Stimulated activated CD4-positive, alpha-beta T cell treated with anti-CD3 and anti-CD28 coated beads, Interleukin-1b, Interleukin-23, amount 100 ng/mL, for 1 hour (primary cell): ENCODE measurements at places on chromosomes 13 and 19.
A peak's percentile ranks its signal among the peaks of the same experiment; 100 is the strongest.

GRCh38 chr13:101706651-101707050 lies 254.2 kb downstream of the ITGBL1 start:
- DNase-seq: no peak

DNA sequence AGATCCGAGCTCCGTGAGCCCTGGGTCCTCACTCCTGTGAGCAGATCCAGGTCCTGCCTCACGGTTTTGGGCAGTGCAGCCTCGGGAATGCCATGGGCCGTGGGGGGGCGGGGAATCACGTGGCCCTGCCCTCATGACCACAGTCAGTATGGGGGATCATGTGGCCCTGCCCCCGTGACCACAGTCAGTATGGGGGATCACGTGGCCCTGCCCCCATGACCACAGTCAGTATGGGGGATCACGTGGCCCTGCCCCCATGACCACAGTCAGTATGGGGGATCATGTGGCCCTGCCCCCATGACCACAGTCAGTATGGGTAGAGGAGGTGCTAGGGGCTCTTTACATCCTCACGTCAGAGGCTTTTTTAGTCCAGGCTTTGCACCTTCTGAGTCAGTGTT lies 64.3 kb upstream of the F7 start:
- no peak for DNase-seq

GRCh38 chr13:98853771-98854221 lies 101.3 kb upstream of the SLC15A1 start:
- no peak for DNase-seq

GRCh38 chr13:64248371-64249065 lies 2832.9 kb upstream of the PCDH20 start:
- no peak for DNase-seq

DNA sequence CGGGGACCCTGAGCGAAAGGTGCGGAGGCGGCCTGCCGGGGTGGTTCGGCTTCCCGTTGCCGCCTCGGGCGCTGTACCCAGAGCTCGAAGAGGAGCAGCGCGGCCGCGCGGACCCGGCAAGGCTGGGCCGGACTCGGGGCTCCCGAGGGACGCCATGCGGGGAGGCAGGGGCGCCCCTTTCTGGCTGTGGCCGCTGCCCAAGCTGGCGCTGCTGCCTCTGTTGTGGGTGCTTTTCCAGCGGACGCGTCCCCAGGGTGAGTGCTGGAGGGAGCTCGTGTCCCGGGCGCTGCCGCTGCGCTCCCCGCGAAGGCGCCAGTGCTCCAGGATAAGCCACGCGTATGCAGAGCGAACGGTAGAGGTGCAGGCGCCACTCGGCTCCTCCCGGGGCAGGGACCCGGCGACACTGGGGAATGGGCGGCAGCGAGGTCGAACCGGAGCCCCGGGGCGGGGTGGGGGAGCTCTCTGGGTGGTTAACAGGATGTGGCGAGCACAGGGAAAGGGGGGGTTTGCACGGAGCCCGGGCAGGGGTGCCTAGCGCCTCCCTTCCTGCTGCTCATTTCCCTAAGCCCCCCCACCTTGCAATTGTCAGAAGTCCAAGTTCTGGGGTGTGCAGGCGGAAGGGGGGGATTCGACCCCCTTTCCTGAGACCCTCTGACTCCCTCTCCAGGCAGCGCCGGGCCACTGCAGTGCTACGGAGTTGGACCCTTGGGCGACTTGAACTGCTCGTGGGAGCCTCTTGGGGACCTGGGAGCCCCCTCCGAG lies at the start of gene IL27RA:
IL27RA (plus strand) TSS at position 44 of the 762 bp plus-strand sequence; CDS start at position 155, 111 bp downstream.
- peak; percentile 67 for DNase-seq

GRCh38 chr13:109698779-109699178 lies 87.6 kb downstream of the IRS2 start:
- no peak for DNase-seq

GRCh38 chr19:40284251-40284500 lies 969 bp downstream of the AKT2 start:
- DNase-seq: no peak

- DNase-seq: no peak
These were observed 36.7 kb downstream of the FGF9 start for GRCh38 chr13:21707586-21707985.

DNA sequence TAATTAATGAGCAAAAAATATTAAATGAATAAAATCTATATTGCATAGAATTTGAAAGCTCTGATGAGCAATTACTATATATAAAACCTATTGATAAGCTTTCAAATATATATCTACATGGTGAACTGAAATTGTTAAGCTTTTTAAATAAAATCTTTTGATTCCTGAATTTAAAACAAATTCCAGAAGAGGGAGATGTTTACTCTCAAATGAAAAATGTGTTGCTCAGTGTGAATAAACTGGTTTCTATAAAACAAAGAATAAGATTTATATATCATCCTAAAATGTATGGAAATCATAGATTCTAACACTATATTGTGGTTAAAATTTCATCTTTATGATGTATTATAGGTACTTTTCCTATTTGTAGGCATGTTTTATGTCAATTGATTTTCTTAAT lies 171.5 kb upstream of the SLITRK6 start:
- DNase-seq: no peak

DNA sequence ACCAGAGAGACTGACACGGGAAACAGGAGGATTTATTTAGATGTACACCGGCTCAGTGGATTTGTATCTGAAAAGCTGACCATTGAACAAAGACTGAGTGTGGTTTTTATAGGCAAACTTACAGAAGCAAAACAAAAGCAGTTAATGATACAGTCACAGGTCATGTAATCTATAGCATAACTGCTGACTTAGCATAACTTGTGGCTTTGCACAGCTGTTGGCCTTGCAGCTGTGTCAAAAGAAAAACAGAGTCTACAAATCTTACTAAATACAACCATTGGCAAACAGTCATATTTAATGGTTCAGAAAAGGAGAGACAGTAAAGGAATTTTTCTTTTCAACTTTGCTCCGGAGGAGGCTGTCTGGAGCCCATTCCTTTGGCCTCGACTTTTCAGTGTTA lies 2.3 kb upstream of the ILF3 start:
- no peak for DNase-seq

GRCh38 chr13:34347784-34348573 lies 530.0 kb downstream of the RFC3 start:
- no peak for DNase-seq

DNA sequence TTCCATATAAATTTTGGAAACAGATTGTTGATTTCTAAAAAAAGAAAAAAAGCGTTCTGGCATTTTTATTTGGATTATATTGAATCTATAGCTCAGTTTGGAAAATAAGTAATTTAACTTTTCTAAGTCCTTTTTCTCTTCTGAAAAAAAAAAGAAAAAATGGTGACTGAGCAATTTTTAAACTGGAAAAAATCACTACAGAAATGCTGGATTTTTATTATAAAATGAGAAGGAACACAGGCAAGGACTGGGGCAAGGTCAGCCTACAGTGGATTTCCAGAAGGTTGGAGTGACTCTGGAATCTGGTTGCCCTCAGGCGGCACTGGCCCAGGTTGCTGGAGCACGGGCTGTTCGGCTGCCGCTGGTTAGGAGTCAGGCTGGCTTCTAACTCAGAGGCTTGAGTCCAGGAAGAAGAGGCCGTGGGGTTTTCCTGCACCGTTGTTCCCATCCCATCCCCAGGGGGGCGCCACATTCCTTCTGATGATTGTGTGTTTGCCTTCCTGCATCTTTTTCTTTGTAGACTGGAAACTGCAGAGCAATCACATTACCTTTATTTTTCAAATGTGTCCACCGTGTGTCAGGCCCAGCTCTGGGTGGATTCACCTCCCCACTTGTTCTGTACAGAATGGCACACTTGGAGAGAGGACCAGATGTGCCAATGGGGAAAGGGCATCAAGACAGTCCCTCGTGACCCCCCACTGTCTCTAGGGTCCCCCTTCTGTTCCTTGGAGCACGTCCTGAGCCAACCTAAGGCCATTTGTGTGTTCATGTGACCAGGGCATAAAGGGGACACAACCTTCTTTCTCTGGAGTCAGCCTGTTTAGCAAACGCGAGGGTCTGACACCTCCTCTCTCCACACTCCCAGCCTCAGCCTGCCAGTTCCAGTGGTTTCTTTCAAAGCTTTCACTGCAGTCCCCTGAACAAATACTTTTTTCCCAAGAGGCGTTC lies 44.5 kb upstream of the GTF3A start:
- no peak for DNase-seq

DNA sequence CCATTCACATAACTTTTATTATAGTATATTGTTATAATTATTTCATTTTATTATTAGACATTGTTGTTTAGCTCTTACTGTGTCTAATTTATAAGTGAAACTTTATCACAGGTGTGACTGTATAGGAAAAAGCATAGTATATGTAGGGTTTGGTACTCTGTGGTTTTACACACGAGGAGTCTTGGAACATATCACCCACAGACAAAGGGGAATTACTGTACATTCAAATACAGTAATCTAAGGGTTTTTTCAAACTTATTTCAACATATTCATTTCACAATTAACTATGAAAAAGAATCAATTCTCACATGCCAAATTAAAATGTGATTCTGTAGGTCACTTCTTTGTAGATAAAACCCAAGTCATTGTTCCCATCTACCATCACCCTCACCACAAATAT lies 46.0 kb downstream of the RBM26 start:
- no peak for DNase-seq

- DNase-seq: no peak
These were observed 6.4 kb upstream of the ELF1 start for GRCh38 chr13:41025518-41025917.

DNA sequence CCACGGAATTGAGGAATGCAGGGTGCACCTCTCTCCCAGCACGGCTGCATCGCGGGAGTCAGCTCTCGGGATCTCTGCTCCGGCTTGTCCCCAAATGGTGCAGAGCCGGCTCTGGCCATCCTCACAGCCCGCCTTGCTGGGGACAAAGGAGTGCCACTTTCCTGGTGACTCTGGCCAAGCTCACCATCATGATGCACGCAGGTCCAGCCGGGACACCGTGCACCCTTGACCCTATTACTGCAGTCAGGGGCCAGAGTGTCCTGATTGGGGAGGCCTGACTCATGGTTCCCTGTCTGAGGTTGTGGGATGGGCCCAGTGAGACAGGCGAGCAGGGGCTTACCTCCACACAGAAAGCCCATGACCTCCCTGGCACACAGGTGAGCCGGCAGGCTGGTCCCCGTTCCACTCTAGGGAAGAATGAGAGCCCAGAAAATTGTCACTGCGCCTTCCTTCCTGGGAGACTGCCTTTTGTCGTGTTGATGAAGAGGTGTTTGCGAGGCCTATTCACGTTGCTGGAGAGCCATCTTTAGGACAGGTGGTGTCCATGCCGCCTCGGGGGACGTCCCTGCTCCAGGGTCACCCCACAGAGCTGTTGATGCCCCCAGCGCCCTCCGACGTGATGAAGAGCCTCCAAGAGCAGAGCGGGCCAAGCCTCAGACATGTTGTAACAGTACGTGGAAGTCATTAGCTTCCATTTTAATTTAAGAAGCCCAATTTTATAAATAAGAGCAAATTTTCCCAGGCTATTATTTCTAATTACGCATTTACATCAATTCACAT lies 18.5 kb upstream of the VSTM2B start:
- no peak for DNase-seq

- no peak for DNase-seq
These were observed 37.6 kb upstream of the FLT1 start for GRCh38 chr13:28532388-28533124.

DNA sequence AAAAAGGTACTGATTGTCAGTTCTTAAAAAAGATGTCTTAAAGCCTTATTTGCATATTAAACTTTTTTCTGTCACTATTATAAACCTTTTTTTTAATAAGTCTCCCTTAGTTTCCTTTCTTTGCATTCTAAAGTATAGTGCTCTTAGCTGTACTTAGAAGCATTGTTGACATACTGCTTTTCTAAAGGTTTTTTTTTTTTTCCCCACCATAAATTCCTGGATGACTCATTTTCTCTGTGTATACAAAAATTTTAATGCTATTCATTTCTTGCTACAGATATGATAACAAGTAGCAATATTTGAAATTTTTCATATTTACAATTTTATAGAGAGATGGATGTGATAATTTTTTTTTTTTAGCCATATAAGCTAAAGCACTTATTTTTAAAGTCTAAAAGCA lies 43.5 kb downstream of the METTL21C start:
- no peak for DNase-seq

DNA sequence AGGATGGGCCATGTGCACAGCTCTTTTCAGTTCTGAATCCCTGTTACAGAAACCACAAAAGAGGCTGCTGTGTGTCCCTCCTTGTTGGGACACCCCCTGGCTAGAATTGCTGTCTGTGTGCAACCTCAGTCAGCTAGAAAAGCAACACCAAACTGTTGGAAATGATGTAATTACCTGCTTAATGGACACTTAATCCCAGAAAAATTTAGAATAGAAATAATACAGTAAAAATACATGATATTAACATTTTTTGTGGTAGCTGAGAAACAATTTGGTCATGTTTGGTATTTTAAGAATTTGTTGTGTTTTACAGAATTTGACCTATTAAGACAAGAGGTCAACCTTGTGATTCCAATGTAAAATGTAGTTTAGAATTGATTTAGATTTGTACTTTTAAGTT lies 46.8 kb downstream of the FAM124A start:
- no peak for DNase-seq

DNA sequence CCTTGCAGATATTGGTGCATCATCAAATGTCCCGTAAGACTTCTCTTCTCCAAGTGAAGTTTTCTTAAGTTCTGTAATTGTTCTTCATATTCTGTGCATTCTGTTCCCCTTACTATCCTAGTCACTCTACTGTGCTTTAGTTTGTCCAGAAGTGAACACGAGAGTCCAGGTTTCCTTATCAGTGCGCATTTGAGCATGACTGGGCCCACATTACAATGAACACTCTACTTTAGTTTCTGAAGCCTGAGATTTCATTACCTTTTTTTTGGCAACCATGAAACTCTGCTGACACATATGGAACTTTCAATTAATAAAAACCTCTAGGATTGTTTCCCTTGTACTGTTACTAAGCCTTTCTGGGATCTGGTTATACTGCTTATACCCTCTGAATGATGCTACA lies 270.0 kb downstream of the KCNRG start:
- DNase-seq: no peak

- no peak for DNase-seq
These were observed 942.4 kb upstream of the PCDH20 start for GRCh38 chr13:62357887-62358645.

DNA sequence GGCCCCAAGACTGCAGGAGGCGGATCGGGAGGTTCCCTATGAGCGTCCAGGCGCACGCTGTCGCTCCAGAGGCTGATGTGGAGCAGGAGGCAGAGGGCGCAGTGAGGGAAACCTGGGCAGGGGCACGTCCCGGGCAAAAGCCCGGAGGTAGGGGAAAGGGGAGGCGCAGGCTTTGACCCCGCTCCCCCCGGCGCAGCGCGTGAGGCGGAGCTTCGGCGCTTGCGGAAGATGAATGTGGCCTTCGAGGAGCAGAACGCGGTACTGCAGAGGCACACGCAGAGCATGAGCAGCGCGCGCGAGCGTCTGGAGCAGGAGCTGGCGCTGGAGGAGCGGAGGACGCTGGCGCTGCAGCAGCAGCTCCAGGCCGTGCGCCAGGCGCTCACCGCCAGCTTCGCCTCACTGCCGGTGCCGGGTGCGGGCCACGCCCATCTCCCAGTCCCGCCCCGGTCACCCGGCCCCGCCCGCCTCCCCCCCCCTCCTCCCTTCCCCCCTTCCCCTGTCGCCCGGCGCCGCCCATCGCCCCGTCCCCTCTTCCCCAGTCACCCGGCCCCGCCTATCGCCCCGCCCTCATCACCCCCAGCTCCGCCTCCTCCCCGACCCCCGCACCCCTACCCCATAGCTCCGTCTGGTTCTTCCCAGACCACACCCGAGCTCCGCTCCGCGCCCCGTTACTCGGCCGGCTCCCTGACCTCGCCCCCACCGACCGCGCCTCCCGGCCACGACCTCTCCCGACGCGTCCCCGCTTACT lies 4.1 kb downstream of the HMG20B start:
- no peak for DNase-seq

GRCh38 chr13:99315186-99315585 lies 8.0 kb upstream of the GPR183 start:
- DNase-seq: no peak
